ENCODE measurements at places on chromosomes 3 and 15.

DNA sequence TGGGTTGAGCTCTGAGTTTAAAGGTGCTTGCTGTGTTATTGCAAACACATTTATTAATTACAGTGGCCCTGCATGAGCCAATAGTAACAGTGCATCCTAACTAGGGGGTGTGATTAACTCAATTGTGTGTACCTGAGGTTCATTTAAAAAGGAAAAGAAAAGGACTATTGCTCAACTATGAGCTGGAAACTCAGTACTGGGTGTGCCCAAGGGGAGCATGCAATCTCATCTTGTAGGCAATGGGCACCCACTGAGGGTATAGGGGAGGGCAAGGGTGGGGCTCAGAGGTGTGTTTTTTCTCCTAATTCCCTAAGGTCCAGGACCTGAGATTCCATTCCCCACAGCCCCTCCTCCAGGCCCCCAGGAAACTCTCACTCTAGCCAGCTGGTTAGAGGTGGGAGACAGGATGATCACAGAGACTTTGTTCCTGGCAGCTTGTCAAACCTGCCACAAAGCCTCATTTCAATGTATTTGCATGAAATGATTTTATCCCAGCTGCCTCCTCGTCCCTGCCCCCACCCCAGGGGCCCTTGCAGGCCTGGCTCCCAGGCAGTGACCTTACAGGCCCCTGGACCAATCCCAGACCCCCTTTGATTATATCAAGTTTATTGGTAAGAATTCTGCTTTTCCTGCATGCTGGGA is 220.7 kb downstream of the TBC1D2B start:
- no peak for DNase-seq

DNA sequence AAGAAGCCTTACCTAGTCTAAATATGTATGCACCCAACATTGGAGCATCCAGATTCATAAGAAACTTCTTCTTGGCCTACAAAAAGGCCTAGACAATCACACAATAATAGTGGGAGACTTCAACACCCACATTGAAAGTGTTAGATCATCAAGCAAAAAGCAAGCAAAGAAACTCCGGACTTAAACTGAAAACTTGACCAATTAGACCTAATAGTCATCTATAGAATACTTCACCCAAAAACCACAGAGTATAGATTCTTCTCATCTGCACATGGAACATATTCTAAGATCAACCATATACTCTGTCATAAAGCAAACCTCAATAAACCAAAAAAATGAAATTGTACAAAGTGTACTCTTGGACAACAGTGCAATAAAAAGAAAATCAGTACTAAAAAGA is 22.3 kb upstream of the OR5K4 start:
- no peak for DNase-seq

DNA sequence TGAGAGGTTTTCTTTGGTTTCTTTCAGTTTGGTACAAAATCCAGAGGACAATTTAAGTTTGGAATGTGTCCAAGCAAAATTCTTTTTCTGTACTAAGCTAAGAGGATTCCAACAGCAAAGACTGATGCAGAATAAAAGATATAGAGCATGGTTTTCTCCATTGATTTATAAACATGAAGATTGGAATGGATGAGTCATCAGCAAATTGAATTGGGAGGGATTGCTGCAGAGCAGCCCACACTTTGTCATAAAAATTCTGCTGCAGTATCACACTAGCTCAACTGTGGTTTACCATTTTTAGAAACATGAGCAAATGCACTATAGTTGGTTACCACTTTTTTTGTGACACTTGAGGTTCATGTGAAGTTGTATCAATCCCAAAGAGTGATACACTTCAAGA is 16.1 kb upstream of the LARP6 start:
- no peak for DNase-seq

DNA sequence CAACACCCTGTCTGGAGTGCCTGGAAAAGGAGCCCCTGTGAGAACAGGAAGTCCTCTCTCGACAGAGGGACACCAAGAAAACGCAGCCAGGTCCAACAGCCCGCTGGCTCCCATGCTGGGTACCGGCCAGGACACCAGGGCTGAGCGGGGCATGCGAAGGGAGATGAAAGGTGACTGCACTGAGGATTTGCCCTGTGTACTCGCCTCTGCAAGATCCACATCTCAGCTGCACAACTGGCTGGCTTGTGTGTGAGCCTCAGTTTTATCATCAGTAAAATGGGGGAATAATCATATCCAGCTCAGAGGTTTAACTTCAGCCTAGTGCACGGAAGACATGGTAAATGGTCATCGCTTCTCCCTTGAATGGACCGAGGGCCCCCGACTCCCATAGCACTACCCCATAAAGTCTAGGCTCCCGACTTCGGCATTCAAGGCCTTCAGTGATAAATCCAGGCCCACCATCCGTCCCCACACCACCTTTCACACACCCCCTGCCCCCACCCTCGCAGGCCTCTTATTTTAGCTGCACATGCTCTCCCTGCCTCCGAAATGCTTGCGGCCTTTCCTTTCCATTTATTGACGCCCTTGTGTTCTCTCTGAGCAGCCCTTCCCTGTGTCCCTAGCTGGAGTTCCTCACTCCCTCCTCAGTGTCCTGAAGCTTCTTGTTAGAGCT is 15.8 kb downstream of the ISG20 start:
- no peak for DNase-seq

DNA sequence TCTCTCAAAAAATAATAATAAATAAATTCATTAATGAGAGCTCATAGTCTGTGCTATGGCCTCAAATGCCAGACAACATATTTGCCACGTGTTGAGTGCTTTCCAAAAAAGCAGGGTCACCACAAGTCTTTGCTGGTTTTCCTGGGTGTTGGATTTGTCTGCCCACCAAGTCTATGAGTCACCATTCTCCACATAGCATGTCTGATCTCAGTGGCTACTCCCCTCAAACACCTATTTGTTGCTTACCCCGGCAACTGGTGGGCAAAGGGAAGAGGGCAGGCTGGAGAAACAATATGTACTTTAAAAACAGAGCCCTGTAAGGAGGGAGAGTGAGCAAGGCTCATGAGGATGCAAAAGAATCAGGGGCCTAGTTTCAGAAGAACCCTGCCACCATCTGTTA is 120.0 kb upstream of the ARRDC4 start:
- DNase-seq = no peak

- no peak for DNase-seq
Measured at GRCh38 chr3:23712656-23713559, 92.8 kb upstream of the UBE2E1 start.

- DNase-seq = no peak
Measured at GRCh38 chr3:124381575-124382333, 348.5 kb upstream of the UMPS start.

GRCh38 chr3:141830508-141830907 is 45.9 kb upstream of the ATP1B3 start:
- DNase-seq = no peak

DNA sequence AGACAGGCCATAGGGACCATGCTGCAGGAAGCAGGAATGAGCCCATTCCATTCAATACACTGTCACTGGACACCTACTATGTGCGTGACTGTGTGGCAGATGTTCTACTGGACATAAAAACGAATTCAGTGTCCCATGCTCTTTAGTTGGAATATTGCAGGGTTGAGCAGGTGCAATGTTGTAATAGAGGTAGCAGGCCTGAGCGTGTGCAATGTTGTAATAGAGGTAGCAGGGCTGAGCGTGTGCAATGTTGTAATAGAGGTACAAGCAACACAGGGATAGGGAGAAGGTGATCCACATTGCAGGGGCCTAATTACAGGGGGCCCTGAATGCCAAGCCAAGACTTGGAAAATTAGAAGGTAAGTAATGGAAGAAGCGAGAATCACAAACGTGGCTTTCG is 261.4 kb upstream of the HES1 start:
- no peak for DNase-seq

- no peak for DNase-seq
Measured at GRCh38 chr3:119403201-119403600, 60.2 kb downstream of the TMEM39A start.

DNA sequence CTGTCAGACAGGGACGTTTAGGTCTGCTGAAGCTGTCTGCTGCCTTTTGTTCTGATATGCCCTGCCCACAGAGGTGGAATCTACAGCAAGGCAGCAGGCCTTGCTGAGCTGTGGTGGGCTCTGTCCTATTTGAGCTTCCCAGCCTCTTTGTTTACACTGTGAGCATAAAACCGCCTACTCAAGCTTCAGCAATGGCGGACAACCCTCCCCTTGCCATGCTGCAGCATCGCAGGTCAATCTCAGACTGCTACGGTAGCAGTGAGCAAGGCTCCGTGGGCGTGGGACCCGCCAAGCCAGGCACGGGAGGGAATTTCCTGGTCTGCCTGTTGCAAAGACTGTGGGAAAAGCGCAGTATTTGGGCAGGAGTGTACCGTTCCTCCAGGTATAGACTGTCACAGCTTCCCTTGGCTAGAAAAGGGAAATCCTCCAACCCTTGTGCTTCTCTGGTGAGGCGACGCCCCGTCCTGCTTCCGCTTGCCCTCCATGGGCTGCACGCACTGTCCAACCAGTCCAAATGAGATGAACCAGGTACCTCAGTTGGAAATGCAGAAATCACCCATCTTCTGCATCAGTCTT is 71.4 kb downstream of the SPSB4 start:
- DNase-seq = no peak

- DNase-seq = no peak
Measured at GRCh38 chr3:12632523-12632922, 31.4 kb downstream of the RAF1 start.

DNA sequence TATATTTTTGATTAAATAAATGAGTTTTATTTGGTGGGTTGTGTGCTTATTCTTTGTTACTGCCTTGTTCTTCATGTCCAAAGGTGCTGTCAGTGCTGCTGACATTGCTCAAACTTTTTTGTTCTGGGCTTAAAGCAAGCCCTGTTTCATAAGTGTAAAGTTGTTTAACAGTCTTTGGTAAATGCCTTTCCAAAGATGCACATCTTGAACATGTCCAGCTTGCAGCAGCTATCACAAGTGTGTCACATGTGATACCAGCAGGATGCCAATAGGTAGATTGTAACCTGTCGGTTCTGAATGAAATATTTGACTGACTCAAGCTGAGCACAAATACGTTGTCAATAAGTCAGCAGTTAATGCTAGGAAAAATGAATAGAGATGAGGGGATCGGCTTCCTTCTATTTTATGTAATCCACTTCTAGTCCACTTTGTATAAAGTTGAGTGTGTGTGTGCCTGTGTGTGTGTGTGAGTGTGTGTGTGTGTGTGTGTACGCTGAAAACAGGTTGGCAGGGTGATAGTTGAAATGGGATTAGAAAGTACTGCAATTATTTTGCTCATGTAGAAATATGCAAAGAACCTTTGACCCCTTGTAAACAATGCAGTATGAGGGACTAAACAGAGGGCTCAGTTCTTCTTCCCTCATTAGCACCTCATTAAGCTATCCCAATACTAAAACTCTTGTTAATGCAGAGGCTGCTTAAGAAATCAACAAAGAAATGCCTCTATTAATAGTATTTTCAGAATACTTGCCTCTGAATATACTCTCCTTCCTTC is 986.5 kb downstream of the TUSC7 start:
- DNase-seq = no peak

GRCh38 chr3:190378240-190378891 is 9.6 kb upstream of the CLDN16 start:
- no peak for DNase-seq

GRCh38 chr3:15310491-15311370 is 21.7 kb downstream of the SH3BP5 start:
- no peak for DNase-seq

- peak; percentile 5 for DNase-seq
Measured at GRCh38 chr3:78141269-78141668, 1101.4 kb downstream of the ROBO2 start.

GRCh38 chr3:155979746-155980145 is 109.3 kb downstream of the GMPS start:
- DNase-seq = no peak

GRCh38 chr3:183824761-183825455 is 469 bp downstream of the MAP6D1 start:
- no peak for DNase-seq

- no peak for DNase-seq
Measured at GRCh38 chr15:49644364-49644794, 23.5 kb downstream of the DTWD1 start.

GRCh38 chr3:62109534-62109933 is 263.8 kb downstream of the FEZF2 start:
- DNase-seq = peak; percentile 33

GRCh38 chr3:149481056-149481455 is 6.6 kb downstream of the TM4SF4 start:
- DNase-seq = no peak

DNA sequence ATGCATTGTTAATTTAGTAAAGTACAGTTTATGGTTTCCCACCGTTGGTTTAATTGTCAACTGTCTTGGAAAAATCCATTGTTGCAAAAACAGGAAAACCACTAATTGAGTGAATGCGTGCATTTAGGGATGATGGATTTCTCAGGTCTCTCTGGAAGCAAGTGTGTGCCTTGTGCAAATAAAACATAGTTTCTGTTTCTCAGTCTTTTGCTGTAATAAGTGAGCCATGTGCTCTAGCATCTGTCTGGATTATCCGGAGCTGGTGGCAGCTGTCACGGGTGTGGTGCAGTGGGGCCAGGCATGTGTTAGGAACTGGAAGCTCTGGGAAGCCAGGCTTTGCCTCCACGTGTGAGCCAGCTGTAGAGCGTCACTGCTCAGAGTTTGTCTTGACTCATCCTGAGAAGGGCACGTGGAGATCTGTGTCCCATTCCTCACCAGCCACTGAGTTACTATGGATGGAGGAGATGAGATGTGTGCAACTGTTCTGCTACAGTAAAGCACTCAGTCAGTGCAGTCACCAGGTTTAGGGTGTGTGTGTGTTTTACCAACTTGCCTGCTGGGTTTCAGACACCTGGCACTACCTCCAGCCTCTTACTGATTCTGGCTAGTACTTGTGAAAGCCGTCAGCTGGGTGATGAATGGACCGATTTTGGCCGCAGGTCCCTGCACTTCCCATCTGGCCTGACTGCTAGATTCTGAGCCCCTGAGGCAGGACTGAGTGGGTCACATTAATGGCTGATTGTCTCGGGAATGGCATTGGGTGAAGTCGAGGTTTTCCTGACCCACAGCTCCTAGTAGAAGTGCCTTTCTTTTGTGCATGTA is 7.2 kb downstream of the APBA2 start:
- no peak for DNase-seq

- no peak for DNase-seq
Measured at GRCh38 chr3:40308725-40309417, 636 bp upstream of the EIF1B start.

GRCh38 chr3:156630081-156630772 is 44.2 kb upstream of the TIPARP start:
- peak; percentile 44 for DNase-seq

- DNase-seq = no peak
Measured at GRCh38 chr15:40006646-40007045, 32.3 kb downstream of the SRP14 start.

DNA sequence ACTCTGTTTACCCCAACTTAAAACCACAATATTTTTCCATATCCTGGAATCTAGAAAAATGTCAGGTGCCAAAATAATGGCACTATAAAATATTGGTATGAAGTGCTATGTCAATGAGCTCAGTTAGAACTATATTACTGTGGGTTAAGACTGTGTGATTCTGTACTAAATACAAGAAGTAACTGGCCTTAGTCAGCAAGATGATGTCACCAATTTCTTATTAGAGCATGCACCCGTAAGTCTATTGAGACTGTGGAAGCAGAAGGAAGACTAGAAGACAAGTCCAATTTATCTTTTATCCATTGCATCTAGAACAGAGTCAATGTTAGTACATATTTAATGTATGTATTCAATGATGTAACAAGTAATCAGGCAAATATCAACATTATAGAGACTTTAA is 25.0 kb downstream of the LRRC58 start:
- DNase-seq = no peak
